ENCODE measurements at places on chromosomes 11 and 22.

DNA sequence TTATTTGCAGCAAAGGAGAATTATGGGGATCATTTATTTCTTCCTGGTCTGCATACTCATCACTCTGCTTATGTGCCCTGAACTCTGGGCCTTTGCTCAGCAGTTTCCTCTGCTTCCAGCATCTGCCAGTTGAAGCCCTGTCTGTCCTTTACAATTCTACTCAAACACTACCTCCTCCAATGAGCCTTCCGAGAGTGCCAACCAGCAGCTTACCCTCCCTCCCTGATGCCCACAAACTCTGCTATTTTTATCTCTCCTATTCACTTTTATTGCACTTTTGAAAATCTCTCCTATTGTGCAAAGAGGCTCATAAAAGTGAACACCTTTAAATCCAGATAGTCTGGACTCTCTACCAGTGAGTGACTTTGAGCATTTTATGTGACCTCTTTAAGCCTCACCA is 3.6 kb upstream of the ME3 start:
- DNase-seq: no peak
- no peaks in the 10 kb centered on the region for H3K27me3 ChIP-seq
- no peak overlapping the region for H3K27ac ChIP-seq
- H3K36me3 ChIP-seq: no peaks in the 10 kb centered on the region

- no peaks in the 10 kb centered on the region for H3K27me3 ChIP-seq
- no peaks in the 10 kb centered on the region for H3K36me3 ChIP-seq
- DNase-seq: no peak
- H3K27ac ChIP-seq: no peak overlapping the region
These were observed 46.6 kb downstream of the LRRC32 start for GRCh38 chr11:76623884-76624419.

GRCh38 chr22:49295465-49295743 is 532.3 kb downstream of the BRD1 start:
- no peaks in the 10 kb centered on the region for H3K36me3 ChIP-seq
- no peaks in the 10 kb centered on the region for H3K4me1 ChIP-seq
- no peak overlapping the region for H3K4me3 ChIP-seq
- H3K27ac ChIP-seq: no peak overlapping the region
- no peaks in the 10 kb centered on the region for H3K27me3 ChIP-seq

GRCh38 chr22:32859743-32860142 is 58.2 kb downstream of the TIMP3 start:
- no peak overlapping the region for H3K27ac ChIP-seq
- no peaks in the 10 kb centered on the region for H3K4me1 ChIP-seq
- H3K36me3 ChIP-seq: peaks cover 11% of the 10 kb centered on the region
- H3K4me3 ChIP-seq: no peak overlapping the region
- H3K27me3 ChIP-seq: no peaks in the 10 kb centered on the region

GRCh38 chr11:27350511-27350910 is 12.5 kb downstream of the CCDC34 start:
- H3K4me3 ChIP-seq: no peak overlapping the region
- no peak overlapping the region for H3K27ac ChIP-seq
- H3K36me3 ChIP-seq: no peaks in the 10 kb centered on the region

DNA sequence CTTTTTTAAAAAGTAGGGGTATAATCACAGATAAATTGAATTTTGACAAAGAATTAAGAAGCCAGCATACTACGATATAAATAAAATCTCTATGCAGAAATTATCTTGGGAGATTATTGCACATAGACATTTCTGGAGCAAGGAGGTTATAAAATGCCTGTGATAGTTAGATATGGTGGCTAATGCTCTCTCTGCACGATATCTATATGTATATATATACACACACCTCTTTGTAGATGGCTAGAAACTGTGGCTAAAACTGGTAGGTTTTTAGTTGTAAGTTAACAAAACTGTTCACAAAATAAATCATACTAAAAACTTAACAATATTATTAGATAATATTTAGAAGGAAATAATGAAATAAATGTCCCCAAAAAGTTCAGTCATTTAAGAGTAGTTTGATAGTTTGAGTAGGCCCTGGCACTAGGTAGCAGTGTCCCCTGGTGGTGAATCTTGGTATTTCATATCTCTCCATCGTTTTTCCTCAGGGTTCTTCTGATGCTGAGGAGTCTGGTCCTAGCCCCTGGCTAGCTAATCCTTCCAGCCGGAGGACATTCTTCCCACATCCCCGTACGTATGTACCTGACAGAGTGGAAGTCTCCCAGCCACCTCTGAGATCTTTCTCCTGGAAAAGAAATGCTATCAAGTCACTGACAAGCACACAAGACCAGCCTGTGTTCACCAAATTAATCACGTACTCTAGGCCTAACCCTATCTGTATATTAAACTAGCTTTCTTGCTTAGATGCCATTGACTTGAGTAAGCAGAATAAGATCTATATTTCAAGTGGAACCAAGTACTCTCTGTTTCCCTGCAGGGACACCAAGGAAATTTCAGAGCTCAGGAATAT is 32.2 kb downstream of the ART5 start:
- no peak overlapping the region for H3K27ac ChIP-seq
- H3K27me3 ChIP-seq: no peaks in the 10 kb centered on the region
- H3K4me3 ChIP-seq: no peak overlapping the region
- H3K36me3 ChIP-seq: no peaks in the 10 kb centered on the region
- no peaks in the 10 kb centered on the region for H3K4me1 ChIP-seq
- DNase-seq: peak; percentile 36

GRCh38 chr11:59842316-59842715 is 3.0 kb downstream of the CBLIF start:
- no peak overlapping the region for H3K4me3 ChIP-seq
- H3K27ac ChIP-seq: no peak overlapping the region
- no peak for DNase-seq
- no peaks in the 10 kb centered on the region for H3K4me1 ChIP-seq
- H3K27me3 ChIP-seq: no peaks in the 10 kb centered on the region
- H3K36me3 ChIP-seq: no peaks in the 10 kb centered on the region

GRCh38 chr11:96424693-96425092 is 34.9 kb downstream of the JRKL start:
- no peak for DNase-seq
- no peaks in the 10 kb centered on the region for H3K36me3 ChIP-seq
- H3K27ac ChIP-seq: no peak overlapping the region
- no peaks in the 10 kb centered on the region for H3K27me3 ChIP-seq

DNA sequence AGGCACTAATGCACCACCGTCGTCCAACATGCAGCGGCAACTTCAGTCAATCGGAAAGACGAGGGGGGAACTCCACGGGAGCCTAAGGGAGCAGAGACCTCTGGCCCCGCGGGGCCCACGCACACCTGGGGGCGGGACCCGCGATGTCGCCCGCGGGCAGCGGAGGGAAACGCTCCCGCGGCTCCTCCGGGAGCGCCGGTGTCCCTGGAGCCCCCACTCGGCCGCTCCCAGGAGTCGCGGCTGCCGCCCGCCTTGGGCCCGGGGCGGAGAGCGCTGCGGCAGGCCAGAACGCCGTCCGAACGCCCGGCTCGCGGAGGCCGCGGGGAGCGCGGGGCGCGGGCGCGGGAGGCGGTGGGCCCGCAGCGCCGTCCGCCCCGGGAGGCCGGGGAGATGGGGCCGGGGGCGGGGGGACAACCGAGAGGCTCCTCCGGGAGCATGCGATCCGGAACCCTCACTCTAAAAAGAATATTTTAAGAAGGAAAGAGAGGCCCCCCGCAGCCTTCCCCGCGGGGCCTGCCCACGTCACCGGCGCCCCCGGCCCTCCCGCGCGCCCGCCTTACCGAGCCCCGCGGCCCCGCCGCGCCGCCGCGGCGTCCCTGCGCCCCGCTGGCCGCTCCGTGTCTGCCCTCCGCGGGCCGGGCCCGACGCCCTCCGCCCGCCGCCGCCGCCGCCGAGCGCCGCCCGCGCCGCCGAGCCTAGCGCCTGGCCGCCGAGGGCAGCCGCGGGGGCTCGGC is 86.6 kb upstream of the ARHGAP32 start:
- H3K27ac ChIP-seq: no peak overlapping the region
- no peaks in the 10 kb centered on the region for H3K36me3 ChIP-seq
- no peaks in the 10 kb centered on the region for H3K4me1 ChIP-seq
- DNase-seq: no peak
- no peaks in the 10 kb centered on the region for H3K27me3 ChIP-seq

GRCh38 chr11:75031771-75032549 is 43.2 kb downstream of the NEU3 start:
- H3K36me3 ChIP-seq: no peaks in the 10 kb centered on the region
- H3K27me3 ChIP-seq: no peaks in the 10 kb centered on the region
- no peaks in the 10 kb centered on the region for H3K4me1 ChIP-seq

- no peaks in the 10 kb centered on the region for H3K4me1 ChIP-seq
- no peaks in the 10 kb centered on the region for H3K27me3 ChIP-seq
- no peak for DNase-seq
- H3K27ac ChIP-seq: no peak overlapping the region
- no peaks in the 10 kb centered on the region for H3K36me3 ChIP-seq
These were observed 80.3 kb downstream of the ALX4 start for GRCh38 chr11:44229624-44230023.

DNA sequence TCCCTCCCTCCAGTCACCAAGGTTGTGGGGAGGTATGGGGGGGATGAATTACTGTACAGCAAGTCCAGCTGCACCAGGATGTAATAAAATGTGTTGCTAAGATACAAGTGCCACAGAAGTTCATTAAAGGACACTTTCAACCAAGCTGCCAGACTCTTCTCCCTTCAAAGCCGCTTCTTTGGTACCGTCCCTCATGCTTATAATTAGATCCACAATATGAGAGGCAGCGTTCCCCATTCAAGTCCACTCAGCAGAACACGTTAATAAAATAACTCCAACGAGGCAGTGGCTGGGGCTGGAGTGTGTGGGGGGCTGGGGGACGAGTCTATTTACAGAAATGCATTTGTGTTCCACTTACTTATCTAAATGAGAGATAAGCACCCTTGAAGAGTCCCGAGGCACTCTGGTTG is 14.7 kb downstream of the PHF21B start:
- peak; percentile 71 for DNase-seq
- peaks cover 8% of the 10 kb centered on the region for H3K4me1 ChIP-seq

DNA sequence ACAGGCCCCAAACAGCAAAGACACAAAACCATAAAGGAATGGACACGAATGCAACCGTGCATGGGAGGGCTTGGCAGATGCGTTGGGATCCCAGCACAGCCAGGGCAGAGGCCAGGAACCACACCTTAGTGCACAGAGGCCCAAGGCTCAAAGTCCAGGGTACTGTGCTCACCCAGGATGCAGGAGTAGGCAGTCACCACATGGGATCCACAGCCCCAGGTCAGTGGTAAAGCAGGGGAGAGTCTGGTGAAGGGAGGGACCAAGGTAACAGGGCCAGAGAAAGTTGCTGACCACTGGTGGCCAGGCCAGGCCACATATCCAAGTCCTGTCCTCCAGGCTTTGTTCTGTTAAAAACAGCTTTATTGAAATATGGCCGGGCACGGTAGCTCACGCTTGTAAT is 6.5 kb upstream of the CERK start:
- H3K4me3 ChIP-seq: no peak overlapping the region
- no peaks in the 10 kb centered on the region for H3K4me1 ChIP-seq
- no peaks in the 10 kb centered on the region for H3K36me3 ChIP-seq
- DNase-seq: no peak
- peaks cover 12% of the 10 kb centered on the region for H3K27me3 ChIP-seq
- H3K27ac ChIP-seq: no peak overlapping the region

GRCh38 chr11:22742157-22742613 is 75.8 kb downstream of the GAS2 start:
- no peaks in the 10 kb centered on the region for H3K4me1 ChIP-seq
- H3K27me3 ChIP-seq: no peaks in the 10 kb centered on the region
- H3K36me3 ChIP-seq: no peaks in the 10 kb centered on the region
- no peak overlapping the region for H3K27ac ChIP-seq

DNA sequence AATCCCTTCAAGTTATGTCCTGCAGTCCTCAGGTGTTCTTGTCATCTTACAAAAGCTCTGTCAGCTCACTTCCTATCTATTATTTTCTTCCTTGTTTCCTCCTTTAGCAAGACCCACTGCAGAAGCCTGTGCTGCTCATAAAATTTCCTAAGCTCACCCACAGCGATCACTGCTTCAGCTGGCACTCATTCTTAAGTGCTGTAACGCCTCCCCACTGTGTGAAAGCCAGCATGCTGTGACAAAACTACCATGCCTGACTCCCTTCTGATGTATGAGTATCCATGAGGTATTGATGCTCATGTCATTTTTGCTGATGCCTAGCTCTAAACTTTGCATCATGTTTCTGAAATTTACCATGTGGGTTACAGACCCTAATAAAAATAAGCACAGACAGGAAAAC is 41.5 kb upstream of the CNTN5 start:
- H3K27ac ChIP-seq: no peak overlapping the region
- H3K4me1 ChIP-seq: no peaks in the 10 kb centered on the region
- H3K36me3 ChIP-seq: no peaks in the 10 kb centered on the region
- no peak overlapping the region for H3K4me3 ChIP-seq
- H3K27me3 ChIP-seq: no peaks in the 10 kb centered on the region

GRCh38 chr11:12854829-12855228 is 154.3 kb upstream of the RASSF10 start:
- H3K27ac ChIP-seq: peak overlapping the region; percentile 65
- peaks cover 10% of the 10 kb centered on the region for H3K4me1 ChIP-seq
- no peaks in the 10 kb centered on the region for H3K36me3 ChIP-seq
- no peak overlapping the region for H3K4me3 ChIP-seq
- DNase-seq: no peak
- H3K27me3 ChIP-seq: no peaks in the 10 kb centered on the region

DNA sequence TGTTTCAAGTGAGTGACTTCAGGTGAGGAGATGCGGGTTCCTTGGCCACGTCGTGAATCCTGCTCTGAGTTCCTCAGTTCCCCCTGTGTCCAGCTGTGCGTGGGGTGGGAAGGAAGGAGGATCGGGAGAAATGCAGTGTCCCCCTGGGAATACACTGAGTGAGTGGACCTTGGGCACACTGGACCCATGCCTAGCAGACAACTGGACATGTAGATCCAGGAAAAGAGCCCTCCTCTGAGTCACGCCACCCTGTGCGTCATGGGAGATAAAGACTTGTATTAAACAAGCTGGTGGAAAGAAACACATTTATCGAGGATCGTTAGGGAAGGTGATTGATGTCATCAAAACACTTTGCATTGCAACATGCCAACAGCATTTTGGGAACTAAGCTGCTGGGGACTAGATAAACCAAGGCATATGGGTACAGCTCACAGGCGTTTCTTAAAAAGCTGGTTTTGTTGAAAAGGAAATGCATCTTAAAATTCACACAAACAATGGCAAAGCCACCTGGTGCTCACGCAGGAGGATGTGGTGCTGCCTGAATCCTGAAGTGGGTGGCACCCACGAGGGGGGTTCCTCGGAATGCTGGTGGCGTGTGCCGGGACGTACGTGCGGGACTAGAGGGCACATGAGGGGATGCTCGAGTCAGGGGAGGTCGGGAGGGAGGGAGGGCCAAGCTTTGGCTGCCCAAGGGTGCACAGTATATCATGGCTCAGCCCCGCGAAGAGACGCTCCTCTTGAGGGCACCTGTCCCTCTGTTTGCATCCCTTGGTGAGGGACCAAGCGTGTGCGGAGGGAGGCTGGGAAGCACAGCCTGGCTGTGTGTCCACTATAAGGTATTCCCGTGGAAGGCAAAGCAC is 303.5 kb downstream of the TBC1D22A start:
- H3K27ac ChIP-seq: no peak overlapping the region
- H3K4me3 ChIP-seq: no peak overlapping the region
- no peaks in the 10 kb centered on the region for H3K27me3 ChIP-seq
- H3K4me1 ChIP-seq: no peaks in the 10 kb centered on the region

- H3K4me3 ChIP-seq: no peak overlapping the region
- H3K4me1 ChIP-seq: no peaks in the 10 kb centered on the region
- H3K27ac ChIP-seq: no peak overlapping the region
- no peaks in the 10 kb centered on the region for H3K27me3 ChIP-seq
- DNase-seq: no peak
These were observed 994 bp downstream of the DEPDC5 start for GRCh38 chr22:31754813-31755212.

- no peaks in the 10 kb centered on the region for H3K36me3 ChIP-seq
- no peaks in the 10 kb centered on the region for H3K27me3 ChIP-seq
- no peaks in the 10 kb centered on the region for H3K4me1 ChIP-seq
- no peak for DNase-seq
- no peak overlapping the region for H3K27ac ChIP-seq
- H3K4me3 ChIP-seq: no peak overlapping the region
These were observed 9.9 kb downstream of the CSTF3 start for GRCh38 chr11:33151399-33151798.

All from prostate gland (tissue), 2 donors.